ENCODE measurements at places on chromosomes 2 and 18.

DNA sequence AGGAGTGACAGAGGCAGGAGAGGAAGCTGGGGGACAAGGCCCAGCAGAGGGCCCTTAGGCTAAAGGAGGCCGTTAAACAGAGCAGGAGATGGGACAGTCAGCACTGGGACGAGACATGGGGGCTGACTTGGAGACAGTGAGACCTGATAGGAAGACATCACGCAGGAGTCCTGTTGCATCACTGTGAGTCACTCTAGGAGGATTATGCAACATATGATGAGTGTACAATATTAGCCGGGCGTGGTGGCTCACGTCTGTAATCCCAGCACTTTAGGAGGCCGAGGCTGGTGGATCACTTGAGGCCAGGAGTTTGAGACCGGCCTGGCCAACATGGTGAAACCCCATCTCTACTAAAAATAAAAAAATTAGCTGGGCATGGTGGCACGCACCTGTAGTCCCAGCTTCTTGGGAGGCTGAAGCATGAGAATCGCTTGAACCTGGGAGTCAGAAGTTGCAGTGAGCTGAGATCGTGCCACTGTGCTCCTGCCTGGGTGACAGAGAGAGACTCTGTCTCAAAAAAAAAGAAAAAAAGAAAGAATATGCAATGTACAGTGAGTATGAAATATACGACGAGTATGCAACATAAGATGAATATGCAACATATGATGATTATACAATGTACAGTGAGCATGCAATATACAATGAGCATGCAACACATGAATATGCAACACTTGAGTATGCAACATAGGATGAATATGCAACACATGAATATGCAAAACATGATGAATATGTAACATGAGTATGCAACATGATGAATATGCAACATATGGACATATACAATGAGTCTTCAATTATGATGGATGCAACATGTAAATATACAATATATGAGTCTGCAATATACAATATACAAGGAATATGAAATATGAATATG, 83.3 kb upstream of the ID2 start:
- peak; percentile 55 for DNase-seq

DNA sequence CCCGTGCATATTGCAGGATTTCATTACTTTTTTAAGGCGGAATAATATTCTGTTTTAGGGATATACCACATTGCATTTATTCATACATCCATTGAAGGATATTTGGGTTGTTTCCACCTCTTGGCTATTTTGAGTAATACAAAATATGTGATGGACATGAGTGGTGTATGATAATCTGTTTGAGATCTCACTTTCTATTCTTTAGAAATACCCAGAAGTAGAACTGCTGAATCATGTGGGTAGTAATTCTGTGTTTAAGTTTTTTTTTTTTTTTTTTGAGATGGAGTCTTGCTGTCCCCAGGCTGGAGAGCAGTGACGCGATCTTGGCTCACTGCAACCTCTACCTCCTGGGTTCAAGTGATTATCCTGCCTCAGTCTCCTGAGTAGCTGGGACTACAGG, 201.4 kb downstream of the NYAP2 start:
- DNase-seq, result no peak

GRCh38 chr18:9613550-9614400, 584 bp downstream of the PPP4R1 start:
- DNase-seq, result peak; percentile 64

DNA sequence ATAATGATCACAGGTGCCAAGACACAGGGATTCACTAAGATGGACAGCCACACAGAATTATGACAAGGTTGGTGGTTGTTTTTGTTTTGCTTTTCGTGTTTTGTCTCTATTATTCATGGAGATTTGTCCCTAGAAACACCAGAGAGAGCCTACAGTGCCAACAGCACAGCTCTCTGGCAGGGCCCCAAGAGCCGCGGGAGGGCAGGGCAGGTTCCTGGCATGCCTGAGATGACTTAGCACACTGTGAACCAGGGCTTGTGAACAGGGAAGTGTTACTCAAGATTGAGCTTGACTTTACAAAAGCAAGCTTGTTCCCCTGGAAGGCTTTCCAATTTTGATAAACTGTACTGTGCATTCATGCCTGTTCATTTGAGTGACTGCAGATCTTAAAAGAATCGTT, 437.4 kb upstream of the SALL3 start:
- no peak for DNase-seq

GRCh38 chr2:231347081-231347480, 48.4 kb upstream of the B3GNT7 start:
- DNase-seq, result peak; percentile 95

GRCh38 chr18:27608742-27609141, 423.6 kb upstream of the CHST9 start:
- DNase-seq, result peak; percentile 3

DNA sequence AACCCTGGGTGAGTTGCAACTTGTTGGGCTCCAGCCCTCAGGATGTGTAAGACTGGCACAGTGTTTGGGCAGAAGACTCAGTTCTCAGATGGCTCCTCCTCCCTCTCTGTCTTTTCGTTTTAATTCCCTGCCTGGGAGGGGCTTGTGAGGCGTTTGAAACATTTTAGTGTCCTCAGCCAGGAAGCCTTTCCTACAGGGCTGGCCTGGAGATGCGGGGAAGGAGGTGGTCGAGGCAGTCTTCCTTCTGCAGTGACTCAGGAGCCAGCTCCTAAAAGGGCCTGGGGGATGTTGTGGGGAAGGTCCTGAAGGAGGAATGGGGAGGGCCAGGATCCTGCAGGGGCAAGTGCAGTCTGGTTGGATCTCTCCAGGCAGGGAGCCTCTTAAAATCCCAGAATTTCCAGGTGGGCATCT, 22.1 kb upstream of the IGFBP5 start:
- no peak for DNase-seq

GRCh38 chr2:67243919-67244318, 153.2 kb upstream of the ETAA1 start:
- DNase-seq, result no peak

- peak; percentile 16 for DNase-seq
Measured at GRCh38 chr2:48568547-48568946, 38.6 kb downstream of the STON1 start.

- no peak for DNase-seq
Measured at GRCh38 chr18:55214534-55214933, 255.3 kb upstream of the CCDC68 start.

DNA sequence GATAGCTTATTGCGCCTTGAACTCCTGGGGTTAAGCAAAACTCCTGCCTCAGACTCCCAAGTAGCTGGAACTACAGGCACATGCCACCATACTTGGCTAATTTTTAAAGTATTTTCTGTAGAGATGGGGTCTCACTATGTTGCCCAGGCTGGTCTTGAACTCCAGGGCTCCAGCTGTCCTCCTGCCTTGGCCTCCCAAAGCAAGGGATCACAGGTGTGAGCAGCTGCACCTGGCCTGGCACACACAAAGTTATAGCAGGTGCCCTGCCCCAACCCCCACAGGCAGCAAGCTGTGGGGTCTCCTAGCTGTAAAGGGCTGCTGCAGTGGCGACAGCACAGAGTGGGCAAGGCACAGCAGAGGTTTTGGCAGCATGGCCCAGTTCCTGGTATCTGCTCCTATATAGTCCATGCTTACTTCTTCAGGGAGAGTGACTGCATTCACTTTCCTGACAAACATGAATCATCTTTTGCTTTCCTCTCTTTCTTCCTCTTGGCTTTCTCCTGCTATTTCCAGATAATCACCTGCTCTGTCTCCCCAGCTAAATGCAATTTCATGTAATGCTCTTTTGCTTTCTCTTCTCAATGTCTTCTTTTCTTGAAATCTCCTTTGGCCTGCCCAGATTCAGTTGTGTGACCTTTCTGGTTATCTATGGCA, 27.3 kb upstream of the METAP1D start:
- no peak for DNase-seq

DNA sequence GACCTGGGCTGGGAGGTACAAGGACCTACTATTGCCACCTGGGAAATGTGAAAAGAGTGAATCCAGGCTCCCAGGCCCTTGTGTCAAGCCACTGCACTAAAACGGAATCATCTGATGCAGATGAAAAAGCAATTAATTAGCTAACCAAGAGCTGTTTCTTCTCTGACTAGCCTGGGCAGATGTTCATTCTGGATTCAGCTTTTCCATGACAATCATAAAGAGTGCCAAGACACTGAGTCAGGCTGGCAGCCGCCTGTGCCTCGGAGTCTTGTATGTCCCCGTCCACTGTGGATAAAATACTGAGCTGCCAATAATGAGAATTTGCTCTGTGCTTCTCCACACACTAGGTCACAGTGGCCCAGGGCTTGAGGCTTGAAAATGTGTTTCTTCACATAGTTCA, 21.7 kb upstream of the LCLAT1 start:
- DNase-seq, result no peak

DNA sequence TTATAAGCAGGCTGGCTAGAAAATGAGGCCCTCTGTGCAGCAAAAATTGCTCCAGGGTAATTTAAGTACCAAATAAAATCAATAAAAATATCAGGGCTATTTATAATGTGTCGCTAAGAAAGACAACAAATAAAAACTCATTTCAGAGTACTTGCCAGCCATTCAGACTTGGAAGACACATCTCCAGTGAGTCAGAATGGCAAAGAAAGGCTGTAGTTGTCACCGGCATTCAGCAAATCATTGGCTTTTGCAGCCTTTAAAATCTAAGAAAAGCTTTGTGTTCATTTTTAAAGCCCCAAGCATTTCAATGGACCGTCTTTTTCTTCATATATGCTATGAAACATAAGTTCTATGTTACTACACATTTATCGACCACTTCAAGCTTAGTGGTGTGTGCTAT, 141.1 kb upstream of the HNMT start:
- DNase-seq, result no peak

DNA sequence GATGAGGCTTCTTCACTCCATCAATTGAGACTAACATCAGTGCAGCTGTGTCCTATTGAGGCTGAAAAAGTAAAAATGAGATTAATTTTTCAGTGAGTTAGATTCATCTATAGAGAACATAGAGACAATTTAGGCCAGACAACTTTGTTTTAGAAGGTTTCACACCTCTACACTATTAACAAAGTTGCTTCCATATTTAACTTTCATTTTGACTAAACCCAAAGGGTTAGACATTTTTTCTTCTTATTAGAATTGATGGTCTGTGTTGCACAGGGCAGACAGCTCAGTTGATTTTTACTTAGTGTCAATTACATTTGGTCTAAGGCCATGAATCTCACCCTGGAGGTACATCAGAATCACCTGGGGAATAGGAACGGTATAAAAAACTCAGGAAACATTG, 130.2 kb upstream of the NXPH2 start:
- no peak for DNase-seq

- DNase-seq, result no peak
Measured at GRCh38 chr2:216130346-216130971, 21.3 kb downstream of the XRCC5 start.
